ENCODE measurements at places on chromosomes 2 and 18.
A peak's percentile ranks its signal among the peaks of the same experiment; 100 is the strongest.

- no peak for DNase-seq
- peaks cover 7% of the 10 kb centered on the region for H3K27me3 ChIP-seq
- H3K36me3 ChIP-seq, result no peaks in the 10 kb centered on the region
- H3K27ac ChIP-seq, result no peak overlapping the region
- no peak overlapping the region for H3K4me3 ChIP-seq
These were observed 731 bp downstream of the NRXN1 start for GRCh38 chr2:51031021-51031780.

DNA sequence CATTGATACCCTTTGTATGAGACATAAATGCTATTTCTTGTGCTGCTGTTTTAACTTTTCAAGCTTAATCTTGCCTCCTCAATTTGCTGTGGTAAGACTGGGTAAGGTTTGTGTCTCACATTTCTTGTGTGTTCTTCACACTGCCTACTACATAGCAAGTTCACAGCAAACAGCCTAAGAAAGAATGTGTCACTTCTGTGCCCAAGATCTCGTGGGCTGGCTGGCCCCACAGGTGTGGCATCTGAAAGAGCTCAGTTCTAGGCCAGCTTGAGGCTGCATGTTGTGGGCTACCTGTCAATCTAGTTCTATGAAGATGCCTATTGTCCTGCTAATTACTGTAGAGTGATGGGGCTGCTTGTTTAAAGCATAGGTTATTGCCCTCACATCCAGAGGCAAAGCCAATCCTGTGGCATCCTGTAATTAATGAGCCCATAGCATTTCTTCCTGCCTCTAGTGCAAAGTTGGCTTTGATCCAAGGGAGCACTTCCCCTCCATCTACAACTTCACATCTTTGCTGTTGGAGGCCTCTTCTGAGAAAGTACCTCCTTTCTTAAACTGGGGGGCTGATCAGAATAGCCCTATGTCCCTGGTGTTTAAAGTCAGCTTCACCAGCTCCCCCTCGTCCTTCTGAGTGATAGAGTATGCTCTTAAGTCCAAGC, 40.9 kb upstream of the ASPRV1 start:
- H3K36me3 ChIP-seq, result no peaks in the 10 kb centered on the region
- H3K27ac ChIP-seq, result no peak overlapping the region
- peak; percentile 40 for DNase-seq
- no peaks in the 10 kb centered on the region for H3K27me3 ChIP-seq

GRCh38 chr18:26215247-26215970, 10.8 kb upstream of the TAF4B start:
- DNase-seq, result no peak
- H3K36me3 ChIP-seq, result no peaks in the 10 kb centered on the region
- H3K4me1 ChIP-seq, result no peaks in the 10 kb centered on the region
- no peak overlapping the region for H3K4me3 ChIP-seq

DNA sequence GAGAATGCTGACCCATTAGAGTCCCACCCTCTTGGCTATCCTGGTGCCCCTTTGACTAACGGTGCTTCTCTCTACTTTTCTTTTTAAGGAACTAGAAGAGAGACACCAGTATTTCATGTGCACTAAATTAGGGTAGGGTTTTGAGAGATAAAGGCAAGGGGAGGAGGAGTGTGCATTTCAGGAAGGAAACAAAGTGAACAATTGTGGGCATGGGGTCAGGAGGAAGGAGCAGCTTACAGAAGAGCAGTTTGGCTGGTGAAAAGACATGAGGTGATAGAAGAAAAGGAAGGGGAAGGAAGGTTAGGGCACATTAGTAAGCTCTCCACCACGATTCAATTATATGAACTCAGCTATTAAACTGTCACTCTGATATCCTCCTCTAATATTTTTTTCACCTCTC, 105.8 kb upstream of the CTAGE1 start:
- no peak overlapping the region for H3K4me3 ChIP-seq
- H3K4me1 ChIP-seq, result no peaks in the 10 kb centered on the region
- no peaks in the 10 kb centered on the region for H3K27me3 ChIP-seq
- no peak overlapping the region for H3K27ac ChIP-seq
- H3K36me3 ChIP-seq, result no peaks in the 10 kb centered on the region

DNA sequence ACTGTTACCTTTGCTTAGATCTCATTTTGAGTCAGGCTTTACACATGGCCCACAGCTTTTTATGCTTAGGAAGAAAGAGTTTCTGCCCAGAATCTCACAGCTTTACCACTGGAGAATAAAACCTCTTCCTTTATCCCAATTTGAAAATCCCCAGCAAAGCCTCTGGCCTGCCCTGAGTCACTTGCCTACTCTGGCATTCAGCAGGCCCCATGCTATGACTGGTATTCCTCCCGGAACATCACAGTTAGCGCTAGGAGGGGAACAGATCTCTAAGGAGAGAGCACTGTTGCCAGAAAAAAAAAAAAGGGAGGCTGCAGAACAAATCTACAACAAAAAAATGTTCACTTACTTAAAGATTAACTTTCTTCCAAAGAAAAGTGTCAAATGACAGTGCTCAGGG, 152.9 kb upstream of the DNMT3A start:
- no peak for DNase-seq
- H3K4me1 ChIP-seq, result no peaks in the 10 kb centered on the region
- H3K27ac ChIP-seq, result no peak overlapping the region
- H3K4me3 ChIP-seq, result no peak overlapping the region
- H3K27me3 ChIP-seq, result no peaks in the 10 kb centered on the region

- no peaks in the 10 kb centered on the region for H3K27me3 ChIP-seq
- H3K4me3 ChIP-seq, result peak within 1 kb of the TSS; percentile 90
- peak within 1 kb of the TSS; percentile 89 for H3K27ac ChIP-seq
- H3K36me3 ChIP-seq, result no peaks in the 10 kb centered on the region
- H3K4me1 ChIP-seq, result peaks cover 16% of the 10 kb centered on the region
These were observed at the start of gene SOCS6 for GRCh38 chr18:70288851-70289328. Gene SOCS6 (plus strand): TSS chr18:70289045. CDS start chr18:70324669, 35,624 bp downstream.

DNA sequence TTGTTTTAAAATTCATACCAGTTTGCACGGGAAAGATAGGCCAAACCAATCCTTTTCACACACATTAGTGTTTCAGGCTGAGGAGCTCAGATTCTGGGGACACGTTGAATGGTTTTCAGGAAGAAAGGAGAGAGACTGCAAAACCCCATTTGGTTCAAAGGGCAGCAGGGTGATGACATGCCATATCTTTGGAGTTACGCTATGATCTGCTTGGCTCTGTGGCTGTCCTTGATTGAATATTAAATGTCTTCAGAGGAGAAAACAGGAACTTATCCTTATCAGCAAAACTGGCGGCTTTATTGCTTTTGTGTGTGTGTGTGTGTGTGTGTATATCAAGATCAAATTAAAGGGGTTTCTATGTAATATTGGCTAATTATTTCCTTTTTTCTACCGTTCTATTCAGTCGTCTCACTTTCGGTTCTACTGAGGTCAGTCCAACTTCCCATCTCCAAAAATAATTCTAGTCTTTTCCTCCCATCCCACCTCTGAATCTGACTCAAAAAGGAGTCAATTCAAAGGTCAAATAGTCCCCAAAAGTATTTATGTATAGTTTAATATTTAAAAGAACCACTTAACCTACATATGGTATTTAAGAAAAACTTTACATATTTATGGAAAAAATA, 292.9 kb upstream of the CCDC68 start:
- H3K4me3 ChIP-seq, result no peak overlapping the region
- DNase-seq, result no peak
- peak overlapping the region; percentile 68 for H3K27ac ChIP-seq
- H3K27me3 ChIP-seq, result no peaks in the 10 kb centered on the region
- H3K4me1 ChIP-seq, result peaks cover 14% of the 10 kb centered on the region
- no peaks in the 10 kb centered on the region for H3K36me3 ChIP-seq

- H3K27me3 ChIP-seq, result no peaks in the 10 kb centered on the region
- no peak overlapping the region for H3K4me3 ChIP-seq
- no peak overlapping the region for H3K27ac ChIP-seq
- no peaks in the 10 kb centered on the region for H3K36me3 ChIP-seq
- no peaks in the 10 kb centered on the region for H3K4me1 ChIP-seq
These were observed 40.6 kb upstream of the GCFC2 start for GRCh38 chr2:75751360-75751759.

GRCh38 chr2:160063271-160063670, 856 bp upstream of the PLA2R1 start:
- H3K36me3 ChIP-seq, result no peaks in the 10 kb centered on the region
- H3K27ac ChIP-seq, result no peak overlapping the region
- H3K27me3 ChIP-seq, result no peaks in the 10 kb centered on the region
- no peak overlapping the region for H3K4me3 ChIP-seq
